Jurkat, Clone E6-1 (cell line): ENCODE measurements at places on chromosomes 7 and 10.

GRCh38 chr10:27899058-27899457, 99.8 kb downstream of the ODAD2 start:
- DNase-seq = no peak

- no peak for DNase-seq
Measured at GRCh38 chr7:41185851-41186250, 517.0 kb downstream of the INHBA start.

GRCh38 chr10:79146611-79147130, 77.9 kb downstream of the ZMIZ1 start:
- no peak for DNase-seq

DNA sequence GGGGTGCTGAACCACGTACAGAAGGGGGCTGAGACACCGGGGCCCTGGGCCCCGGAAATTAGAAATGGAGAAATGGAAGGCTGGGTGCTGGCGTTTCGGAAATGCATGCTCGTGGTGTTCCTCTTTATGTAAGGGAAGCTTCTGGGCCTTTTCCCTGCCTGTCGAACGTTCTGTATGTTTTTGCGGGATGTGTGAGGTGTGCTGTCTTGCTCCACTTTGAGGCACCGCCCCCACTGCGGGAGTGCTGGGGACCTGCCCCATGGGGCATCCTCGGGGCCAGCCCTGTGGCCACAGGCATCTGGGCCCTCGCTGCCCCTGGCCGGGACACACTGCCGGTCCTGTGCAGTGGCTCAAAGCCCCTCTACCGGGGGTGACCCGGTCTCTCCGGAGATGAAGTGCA, 1.7 kb upstream of the VENTX start:
- no peak for DNase-seq

GRCh38 chr7:66667023-66667728, 38.5 kb downstream of the KCTD7 start:
- no peak for DNase-seq

DNA sequence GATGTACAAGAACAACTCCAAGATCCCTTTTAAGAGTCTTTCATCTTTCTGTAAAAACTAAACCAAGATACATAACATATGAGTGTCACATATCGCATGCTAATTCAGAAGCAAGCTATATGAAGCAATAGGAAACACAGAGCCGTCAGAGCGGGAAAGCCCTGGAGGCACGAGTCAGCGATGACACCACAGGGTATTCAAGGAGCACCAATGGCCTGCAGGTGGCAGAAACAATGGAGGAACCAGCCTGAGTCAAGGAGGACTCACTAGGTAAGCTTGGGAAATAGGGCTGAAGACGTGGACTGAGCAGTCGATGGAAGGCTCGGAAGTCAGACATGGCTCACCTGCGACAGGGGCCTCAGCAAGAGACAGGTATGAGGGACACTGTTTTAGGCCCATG, 214.4 kb downstream of the FAM107B start:
- DNase-seq = peak; percentile 28

GRCh38 chr7:29841926-29842701, 35.8 kb downstream of the WIPF3 start:
- DNase-seq = no peak

DNA sequence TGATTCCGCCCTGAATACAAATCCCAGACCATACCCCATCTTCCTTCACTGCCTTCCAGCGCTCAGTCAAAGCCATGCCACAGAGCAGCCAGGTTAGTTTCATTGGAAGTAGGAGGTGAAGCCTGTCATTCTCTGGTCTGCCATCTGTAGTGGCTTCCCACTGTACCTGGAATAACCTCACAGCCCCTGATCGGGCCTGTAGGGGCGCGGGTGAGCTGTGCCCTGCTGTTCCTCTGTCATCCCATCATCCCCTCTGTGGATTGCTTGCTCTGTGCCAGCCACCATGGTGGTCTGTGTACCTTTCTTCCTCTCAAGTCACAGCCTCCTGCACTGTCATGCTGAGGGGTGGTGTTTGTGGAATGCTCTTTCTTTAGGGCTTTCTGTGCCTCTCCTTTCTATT, 155.1 kb downstream of the ZNF22 start:
- no peak for DNase-seq

DNA sequence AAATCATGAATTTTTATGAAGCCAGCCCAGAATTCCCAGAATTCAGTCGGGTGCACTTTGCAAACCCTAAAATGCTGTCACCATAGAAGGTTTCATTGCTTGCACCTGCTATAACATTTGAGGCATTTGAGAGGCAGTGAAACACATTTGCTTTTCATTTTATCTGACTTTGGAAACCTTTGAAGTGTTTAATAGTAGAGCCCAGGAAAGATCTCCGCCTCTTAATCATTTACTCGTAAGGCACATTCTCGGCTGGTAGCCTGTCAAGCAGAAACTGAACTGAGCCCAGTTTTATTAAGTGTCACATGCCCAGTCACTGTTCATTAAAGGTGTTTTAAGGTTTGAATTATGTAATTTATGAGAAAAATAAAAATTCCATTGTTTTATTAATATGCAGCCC, 247.6 kb downstream of the EMX2 start:
- DNase-seq = no peak

- DNase-seq = no peak
Measured at GRCh38 chr7:96833676-96834453, 124.2 kb upstream of the SEM1 start.

DNA sequence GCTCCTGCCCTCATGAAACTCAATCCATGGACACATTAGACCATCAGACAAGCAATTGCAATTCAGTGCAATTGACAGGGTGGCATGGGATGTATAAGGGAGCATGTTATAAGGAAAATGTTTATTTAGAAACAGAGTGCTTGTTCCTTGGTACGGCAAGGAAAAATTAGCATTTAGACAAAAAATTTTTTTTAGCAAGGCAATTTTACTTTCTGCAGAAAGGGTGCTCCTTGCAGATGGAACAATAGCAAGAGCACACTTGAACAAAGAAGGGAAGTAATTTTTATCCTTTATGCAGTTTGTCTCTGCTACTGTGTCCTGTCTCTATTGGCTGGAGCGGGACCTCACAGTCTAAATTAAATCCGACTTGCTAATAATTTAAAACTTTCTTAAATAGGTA, 6.2 kb upstream of the BAG3 start:
- DNase-seq = no peak

DNA sequence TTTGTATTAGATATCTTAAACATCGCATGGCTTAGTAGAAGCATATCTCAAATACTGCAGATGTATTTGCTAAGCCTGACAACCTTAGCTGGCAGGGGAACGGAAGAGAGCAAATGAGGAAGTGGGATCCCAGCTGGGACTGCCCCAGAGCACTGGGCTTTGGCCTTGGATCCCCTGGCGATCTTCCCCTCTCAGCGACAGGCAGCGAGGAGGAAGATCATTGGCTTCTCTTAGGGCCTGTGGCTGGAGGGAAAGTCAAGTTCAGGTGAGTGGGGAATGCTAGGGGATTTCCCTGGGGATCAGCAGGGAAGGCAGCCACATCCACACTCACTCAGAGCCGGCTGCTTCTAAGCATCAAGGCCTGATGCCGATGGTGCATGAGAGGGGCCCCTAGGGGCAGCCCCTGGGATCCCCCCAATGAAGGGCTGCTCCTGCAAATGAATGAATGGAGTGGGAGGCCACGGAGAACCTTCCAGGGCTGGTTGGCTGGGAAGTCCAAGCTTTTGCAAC, 42.0 kb downstream of the LYZL2 start:
- no peak for DNase-seq

GRCh38 chr10:47145290-47145934, 154.6 kb upstream of the GDF10 start:
- DNase-seq = no peak

GRCh38 chr10:125700355-125700911, 17.5 kb upstream of the TEX36 start:
- no peak for DNase-seq

GRCh38 chr10:7111561-7111960, 299.3 kb downstream of the SFMBT2 start:
- DNase-seq = no peak

GRCh38 chr7:137958470-137959431, 43.1 kb downstream of the CREB3L2 start:
- DNase-seq = no peak

DNA sequence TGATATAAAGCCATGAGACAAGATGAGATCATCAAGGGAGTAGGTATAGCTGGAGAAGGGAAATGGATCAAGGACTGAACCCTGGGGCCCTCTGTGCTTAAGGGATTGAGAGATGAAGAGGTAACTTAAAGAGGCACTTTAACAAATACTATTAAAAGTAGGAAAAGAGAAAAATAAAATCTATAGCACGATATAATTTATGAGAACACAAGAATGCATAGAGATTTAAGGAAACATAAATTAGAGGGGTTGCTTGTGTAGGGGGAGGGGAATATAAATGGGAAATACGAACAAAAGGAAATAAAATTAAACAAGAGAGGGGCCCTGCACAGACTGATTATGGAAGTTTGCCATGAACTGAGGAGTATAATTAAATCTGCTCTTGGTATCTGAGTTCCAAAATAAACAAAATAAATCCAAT, 15.6 kb upstream of the LRRC17 start:
- DNase-seq = no peak

GRCh38 chr7:110922906-110923305, 168.0 kb upstream of the LRRN3 start:
- no peak for DNase-seq

- DNase-seq = no peak
Measured at GRCh38 chr10:15137636-15138035, 30.9 kb downstream of the NMT2 start.

- DNase-seq = no peak
Measured at GRCh38 chr7:8585591-8585990, 152.2 kb downstream of the NXPH1 start.

GRCh38 chr10:29702273-29703164, 67.7 kb upstream of the SVIL start:
- no peak for DNase-seq

GRCh38 chr10:80537086-80537735, 491 bp upstream of the SH2D4B start:
- DNase-seq = no peak

GRCh38 chr10:129323879-129324278, 143.2 kb upstream of the MGMT start:
- no peak for DNase-seq

DNA sequence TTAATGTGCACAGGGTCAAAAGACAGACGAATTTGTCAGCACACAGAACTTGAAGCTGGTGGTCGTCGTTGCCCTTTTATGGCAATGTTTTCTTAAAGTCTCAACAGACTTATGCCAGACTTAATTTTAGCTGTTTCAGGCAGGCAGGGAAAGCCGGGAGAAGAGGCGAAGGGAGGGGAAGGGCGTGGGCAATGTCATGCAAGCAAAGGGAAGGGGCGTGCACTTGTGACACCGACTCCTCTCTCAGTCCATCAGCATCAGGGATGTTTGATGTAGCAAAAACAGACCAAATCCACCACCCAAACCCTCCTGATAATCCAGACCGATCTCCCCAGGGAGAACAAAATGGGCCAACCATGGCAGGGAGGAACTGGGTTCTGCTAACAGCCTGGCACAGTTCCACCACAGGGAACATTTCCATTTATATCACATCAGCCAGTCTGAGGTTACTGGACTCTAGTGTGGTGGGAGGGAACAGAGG, 118.1 kb upstream of the RHEB start:
- no peak for DNase-seq
